Vagina (tissue), 2 donors: ENCODE measurements at places on chromosomes 13 and 19. TPM values are rescaled to one million over a fixed set of nuclear protein-coding genes. Genes with fewer than 3 reads are reported as not detected.

DNA sequence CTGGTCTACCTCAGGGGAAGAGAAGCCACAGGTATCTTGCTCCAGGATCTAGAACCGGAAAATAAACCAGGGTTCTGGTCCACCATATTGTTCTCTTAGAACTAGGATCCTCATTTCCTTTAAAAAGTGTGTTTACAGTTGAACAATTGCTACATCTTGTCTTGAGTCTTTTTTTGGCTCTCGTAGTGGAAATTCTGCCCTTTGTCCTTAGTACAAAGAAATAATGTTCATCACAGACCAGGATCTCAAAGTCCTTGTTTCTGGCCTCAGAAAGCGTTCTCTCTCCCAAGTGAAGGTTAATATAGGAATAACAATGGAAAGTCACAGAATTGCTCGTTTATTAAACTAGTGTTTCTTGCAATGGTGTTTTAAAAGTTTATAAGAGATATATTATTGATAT is 20.8 kb downstream of the KLF2 start:
- no peak for DNase-seq

GRCh38 chr19:29305268-29305667 is 92.3 kb upstream of the UQCRFS1 start:
- DNase-seq, result no peak

The RSPH6A gene
- total RNA-seq, result not detected

- no peak for DNase-seq
These were observed 704.4 kb upstream of the PCDH20 start for GRCh38 chr13:62119739-62120700.

DNA sequence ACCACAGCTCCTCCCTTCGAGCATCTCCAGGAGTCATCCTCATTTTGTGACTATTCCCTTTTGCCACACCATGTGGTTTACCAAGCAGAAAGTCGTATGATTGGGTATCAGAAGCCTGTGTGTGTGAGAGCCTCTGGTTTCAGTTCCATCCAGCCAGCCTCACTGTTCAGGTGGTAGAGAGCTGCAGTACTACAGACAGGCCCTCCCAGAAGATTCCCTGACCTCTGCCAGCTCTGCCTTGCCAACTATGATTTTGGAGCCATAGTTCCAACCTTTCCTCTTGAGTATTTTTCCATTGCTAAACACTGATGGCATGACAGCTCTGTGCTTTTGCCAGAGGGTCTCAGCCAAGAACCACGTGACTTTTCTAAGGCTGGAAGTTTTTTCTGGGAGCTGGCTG is 82.5 kb downstream of the DHRS12 start:
- no peak for DNase-seq

GRCh38 chr13:111380431-111380830 is 60.0 kb downstream of the TEX29 start:
- DNase-seq, result no peak
